ENCODE measurements at places on chromosomes 3 and 15.

DNA sequence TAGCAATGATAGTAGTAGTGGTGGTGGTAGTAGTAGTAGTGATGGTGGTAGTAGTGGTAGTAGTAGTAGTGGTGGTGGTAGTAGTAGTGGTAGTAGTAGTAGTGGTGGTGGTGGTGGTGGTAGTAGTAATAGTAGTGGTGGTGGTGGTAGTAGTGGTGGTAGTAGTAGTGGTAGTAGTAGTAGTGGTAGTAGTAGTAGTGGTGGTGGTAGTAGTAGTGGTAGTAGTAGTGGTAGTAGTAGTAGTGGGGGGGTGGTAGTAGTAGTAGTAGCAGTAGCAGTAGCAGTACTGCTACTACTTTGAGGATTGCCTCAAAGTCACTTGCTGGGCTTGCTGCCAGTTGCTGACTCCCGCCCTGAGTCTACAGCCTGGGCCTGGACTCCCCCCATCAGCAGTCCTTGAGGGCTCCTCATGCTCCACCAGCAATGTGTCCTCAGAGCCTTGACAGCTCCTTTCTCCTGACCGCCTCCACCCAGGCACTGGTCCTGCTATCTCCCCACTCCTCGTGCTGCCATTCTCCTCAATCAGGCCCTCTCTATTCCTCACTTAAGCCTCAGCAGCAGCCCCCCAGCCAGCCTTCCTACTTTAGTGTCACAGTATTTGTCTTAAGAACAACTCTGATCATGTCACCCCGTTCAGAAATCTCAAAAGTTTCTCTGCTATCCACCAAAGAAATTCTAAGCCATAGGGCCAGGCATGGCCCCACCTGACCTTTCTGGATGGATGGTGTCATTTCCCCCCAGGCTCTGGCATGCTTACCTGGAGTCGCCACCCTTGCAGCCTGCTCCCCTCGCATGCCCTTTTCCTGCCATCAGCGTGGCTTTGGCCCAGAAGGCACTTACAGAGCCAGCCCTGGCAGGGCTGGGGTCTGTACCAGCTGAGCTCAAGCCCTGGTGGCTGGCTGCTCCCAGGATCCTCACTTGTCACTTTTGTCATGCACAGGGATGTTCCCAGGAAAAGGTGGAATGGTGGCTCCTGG, 45.6 kb downstream of the DLEC1 start:
- DNase-seq, result no peak

DNA sequence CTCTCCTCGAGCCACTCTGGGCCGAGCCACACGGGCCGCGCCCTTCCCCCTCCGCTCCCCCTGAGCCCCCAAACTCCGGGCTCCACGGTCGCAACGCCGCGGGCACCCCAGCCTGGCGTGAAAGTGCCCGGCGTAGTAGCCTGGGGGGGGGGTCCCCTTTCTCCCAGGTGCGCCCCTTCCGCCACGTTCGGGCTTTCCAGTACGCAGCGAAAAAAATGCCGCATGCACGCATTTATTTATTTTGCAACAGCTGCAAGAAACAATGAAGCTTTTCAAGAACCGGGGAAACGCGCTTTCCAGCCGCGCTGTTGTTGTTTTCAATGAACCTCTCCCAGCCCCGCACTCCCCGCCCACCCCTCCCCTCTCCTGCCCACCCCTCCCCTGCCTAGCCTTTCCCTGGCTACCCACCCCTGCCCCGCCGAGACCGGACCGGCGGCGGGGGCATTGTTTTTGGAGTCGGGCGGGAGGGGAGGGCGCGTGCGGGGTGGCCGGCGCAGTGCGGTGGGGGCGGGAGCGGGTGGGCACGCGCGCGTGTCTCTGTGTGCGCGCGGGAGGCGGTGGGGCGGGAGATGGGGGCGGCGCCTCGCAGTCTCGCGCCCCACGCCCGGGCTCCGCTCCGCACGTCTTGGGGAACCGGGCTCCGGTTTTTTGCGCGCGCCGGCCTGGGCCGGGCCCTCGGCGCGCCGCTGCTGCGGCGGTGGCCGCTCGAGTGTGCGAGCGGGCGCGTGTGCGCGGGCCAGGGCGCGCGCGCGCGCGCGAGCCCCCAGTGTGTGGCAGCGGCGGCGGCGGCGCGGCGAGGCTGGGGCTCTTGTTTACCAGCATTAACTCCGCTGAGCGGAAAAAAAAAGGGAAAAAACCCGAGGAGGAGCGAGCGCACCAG, at the start of gene IGF1R:
TSS of gene IGF1R (plus strand) at position 766 of the 880 bp plus-strand sequence. CDS start 1,043 bp downstream, outside the sequence.
- DNase-seq, result peak; percentile 77

DNA sequence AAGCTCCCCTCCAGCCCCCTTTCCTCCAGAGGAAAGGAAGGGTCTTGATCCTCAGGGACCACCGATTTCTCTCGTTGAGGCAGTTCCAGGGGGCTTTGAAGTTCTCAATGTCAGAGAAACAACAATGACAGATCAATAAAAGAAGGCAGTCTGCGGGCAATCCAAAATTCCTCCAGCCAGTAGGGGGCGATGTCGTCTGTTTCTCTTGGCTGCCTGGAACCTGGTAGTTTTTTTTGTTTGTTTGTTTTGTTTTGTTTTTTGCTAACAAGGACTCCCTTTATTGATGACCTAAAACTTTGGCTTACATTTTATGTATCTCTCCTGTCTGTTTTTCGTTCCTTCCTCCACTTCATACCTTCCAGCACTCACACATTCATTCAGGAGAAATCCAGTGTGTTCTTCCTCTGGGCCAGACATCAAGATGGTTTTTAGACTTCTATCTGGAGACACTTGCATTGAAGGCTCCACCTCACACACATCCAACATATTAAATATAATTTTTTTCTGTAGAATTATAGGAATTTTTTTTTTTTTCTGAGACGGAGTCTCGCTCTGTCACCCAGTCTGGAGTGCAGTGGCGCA, 276.6 kb downstream of the RPLP1 start:
- DNase-seq, result no peak

GRCh38 chr3:105582015-105582414, 215.3 kb downstream of the ALCAM start:
- DNase-seq, result no peak

DNA sequence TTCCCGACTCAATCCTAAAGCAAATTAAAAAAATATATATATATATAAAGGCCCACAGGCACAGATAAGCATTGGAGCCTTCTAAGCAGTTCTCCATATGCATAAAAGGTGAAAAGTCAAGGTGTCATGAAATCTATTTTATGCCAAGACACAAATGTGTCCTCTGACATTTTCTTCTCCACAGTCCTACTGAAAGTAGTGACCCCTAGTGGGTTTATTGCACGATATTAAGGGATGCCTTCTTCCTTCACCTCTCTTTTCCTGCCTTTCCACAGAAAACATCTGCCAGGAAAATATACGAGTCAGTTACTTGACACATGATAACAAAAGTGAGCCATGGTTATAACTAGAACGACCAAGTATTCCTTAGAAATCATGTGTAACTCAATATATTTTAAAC, 303.2 kb downstream of the TIGIT start:
- no peak for DNase-seq

GRCh38 chr3:39118931-39119660, 11.6 kb downstream of the TTC21A start:
- DNase-seq, result no peak

DNA sequence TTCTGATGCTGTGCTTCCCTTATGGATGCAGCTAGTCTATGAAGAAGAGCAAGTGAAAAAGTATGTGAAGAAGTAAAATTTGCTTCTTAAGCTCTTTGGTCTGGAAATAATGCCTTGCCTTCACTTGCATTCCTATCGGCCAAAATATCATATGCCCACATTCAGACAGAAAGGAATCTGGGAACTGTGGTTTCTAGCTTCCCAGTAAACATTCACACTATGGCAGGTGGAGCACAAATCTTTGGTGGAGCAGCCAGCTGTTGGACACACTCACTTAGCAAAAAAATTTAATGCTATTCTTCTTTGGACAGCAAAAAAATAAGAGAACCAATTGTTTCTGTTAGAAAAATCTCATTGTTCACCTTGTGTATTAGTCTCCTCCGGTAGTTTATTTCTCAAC, 12.3 kb upstream of the COL6A6 start:
- no peak for DNase-seq

- no peak for DNase-seq
Observed at GRCh38 chr3:3443482-3443881, 264.0 kb upstream of the CRBN start.

DNA sequence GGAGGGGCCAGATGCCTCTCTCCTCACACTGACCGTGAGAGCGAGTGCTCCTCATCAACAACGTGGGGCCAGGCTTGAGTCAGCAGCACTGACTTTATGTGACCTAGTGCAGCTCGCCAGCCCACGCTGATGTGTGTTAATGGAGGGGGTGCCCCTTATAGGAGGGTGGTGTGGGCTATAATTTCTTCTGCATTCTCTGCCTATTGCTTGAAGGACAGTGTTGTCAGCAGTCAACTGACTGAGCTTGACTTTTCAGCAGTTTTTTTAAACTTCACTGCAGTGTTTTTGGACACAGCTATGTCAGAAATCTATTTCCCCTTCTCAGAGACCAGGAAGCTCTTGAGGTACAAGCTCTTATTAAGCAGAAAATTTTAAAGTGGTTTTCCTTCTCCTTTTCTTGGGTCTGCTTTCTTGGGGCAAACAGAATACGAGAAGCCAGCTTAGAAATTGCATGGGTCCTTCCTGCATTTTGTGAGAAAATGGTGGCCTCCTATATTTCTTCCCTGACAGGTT, 304.8 kb upstream of the CTDSPL start:
- no peak for DNase-seq

- DNase-seq, result no peak
Observed at GRCh38 chr3:17390785-17391184, 351.6 kb downstream of the TBC1D5 start.

DNA sequence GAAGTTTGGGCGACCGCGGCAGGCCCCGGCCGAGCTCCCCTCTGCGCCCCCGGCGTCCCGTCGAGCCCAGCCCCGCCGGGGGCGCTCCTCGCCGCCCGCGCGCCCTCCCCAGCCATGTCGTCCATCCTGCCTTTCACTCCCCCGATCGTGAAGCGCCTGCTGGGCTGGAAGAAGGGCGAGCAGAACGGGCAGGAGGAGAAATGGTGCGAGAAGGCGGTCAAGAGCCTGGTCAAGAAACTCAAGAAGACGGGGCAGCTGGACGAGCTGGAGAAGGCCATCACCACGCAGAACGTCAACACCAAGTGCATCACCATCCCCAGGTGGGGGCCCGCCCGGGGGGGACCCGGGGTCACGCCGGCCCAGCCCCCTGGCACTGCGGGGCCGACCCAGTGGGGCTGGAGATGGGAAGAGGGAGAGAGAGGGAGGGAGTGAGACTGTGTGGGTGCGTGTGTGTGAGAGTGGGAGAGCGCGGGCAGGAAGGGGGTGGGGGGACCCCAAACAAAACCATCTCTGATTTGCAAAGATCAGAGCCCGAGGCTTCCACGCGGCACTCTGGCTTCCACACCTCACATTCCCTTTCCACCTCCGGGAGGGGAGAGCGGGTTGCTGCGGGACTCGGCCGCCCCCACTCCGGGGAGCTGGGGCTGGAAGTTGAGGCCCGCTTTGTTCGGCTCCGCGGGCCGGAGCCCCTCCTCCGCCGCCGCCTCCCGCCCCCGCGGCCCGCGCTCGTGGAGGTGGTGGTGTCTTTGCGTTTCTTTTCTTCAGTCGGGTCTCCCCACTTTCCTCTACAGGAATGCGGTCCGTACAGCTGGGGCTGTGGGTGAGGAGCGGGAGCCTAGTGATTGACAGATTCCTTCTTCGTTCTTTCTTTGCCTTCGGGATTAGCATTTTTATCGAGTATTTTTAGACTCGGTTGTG, 898 bp downstream of the SMAD3 start:
- DNase-seq, result no peak

DNA sequence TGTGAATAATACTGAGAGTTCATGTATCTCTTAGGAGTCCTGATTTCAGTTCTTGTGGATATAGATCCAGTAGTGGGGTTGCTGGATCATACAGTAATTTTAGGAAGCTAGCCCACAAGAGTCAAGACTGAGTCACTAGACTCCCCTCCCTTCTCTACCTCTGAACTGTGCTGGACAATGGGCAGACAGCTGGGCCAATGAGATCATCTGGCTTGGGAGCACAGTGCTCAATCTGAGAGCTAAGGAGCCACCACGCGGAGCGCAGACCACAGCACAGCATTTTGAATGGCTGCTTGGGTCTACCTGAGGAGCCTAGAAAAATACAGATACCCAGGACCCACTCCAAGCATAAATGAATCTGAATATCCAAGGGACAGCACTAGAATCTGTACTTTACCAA, 32.5 kb downstream of the WNT5A start:
- DNase-seq, result no peak

GRCh38 chr3:177382944-177383343, 185.7 kb upstream of the TBL1XR1 start:
- no peak for DNase-seq

DNA sequence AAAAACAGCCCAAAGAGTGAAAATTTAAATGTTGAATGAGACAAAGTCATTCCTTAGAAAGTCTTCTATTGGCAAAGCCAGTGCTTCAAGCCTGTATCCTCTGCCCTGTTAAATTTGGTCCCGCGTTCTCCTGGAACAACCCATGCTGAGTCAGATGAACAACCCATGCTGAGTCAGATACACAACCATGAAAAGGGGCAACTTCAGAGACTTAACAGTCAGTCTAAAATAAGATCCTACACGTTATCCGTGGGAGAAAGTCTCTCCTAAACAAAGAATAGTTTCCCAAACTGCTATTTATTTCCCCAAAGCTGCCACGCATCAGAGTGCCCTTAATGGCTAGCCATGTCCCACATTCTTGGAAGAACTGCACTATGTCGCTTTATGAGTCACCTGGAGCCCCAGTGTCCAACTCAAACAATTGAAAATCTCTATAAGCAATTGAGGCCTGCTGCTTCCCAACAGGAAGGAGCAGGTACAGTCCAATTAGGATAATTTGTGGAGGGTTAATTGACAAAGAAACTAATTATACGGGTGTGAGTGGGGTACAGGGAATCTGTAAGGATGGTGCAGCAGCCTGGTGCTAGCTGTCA, 66.1 kb downstream of the WHAMM start:
- DNase-seq, result no peak

DNA sequence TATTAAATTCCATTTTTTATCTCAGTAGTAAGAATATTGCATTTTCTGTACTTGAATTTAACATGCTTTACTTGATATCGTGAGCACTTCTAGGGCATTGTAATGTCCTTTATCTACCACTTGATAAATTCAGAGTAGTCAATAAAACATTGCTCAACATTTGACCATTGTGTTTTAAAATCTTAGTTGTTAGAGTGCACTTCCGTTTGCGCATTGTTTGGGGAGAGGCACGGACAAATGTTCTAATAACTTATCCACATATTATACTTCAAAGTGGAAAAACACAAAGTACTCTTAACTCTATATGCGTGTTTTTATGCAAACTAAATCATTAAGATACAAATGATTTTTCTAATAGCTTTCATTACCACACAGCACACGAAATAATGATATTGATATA, 419 bp downstream of the FAM227B start:
- DNase-seq, result no peak

All from substantia nigra (tissue), 51 donors.